ENCODE measurements at places on chromosomes 7 and 10.

DNA sequence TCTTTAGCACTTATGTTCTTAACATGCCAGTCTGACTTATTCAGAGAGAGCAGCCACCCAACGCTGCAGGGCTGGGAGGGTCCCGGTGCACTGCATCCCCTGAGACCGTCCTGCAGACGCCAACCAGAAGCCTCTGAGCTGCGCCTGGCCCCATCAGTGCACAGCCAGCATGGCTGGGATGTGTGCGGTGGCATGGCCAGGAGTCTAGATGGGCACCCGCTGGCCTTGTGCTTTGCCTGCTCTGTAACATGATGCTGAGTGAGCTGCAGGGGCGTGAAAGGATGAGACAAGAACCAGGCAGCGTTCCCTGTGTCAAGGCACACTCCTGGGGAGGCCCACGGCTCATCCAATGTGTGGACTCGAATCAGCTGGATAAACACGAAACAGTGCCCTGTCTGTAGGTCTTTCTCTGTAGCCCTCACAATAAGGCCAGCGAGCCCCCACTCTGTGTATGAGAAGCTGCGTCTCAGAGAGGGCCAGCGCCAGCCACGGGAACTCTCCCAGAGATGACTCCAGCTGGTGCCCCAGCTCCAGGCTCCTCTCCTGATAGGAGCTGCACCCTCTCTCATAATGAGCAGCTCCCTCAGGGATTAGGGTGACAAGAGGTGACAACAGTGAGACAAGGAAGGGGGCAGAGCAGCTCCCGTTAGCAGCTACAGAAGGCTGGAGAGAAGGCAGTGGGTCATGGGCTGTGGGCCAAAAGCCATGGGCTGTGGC lies 96.8 kb downstream of the TNS3 start:
- DNase-seq: no peak

- no peak for DNase-seq
These were observed 7.5 kb downstream of the EMX2 start for GRCh38 chr10:117550076-117550475.

DNA sequence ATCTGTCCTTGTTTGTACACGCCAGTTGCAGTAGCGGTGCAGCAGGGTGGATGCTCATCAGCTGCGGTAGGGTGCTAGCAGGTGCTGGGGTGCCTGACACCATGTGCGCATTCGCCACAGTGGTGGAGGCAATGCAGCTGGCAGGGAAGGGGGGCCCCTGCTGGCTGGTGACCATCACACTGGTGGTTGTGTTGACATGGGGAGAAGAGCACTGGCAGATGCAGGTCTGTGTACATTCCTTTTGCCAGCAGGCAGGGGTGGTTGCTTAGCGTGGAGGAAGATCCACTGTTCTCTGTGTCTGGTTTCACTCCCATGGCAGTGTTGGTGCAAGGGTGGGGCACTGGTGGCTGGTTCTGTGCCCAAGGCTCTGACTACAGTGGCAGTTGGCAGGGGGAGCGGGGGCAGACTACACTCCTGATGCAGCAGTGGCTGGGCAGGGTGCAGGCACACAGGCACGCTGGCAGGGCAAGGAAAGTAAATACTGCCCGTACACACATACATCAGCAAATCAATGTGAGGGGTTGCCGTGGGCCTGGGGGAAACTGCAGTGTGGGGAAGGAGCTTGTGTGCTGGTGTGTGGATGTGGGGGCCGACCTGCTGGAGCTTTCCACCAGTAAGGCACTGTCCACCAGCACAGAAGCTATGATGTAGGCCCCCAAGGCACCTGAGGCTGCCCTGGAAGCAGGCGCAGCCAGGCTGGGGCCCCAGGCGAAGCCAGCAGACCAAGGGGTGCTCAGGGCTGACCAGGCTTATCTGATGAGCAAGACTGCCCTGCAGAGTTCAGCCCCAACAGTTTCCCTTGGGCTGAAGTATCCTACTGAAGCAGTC lies 87.2 kb upstream of the UNC5B start:
- DNase-seq: no peak

- no peak for DNase-seq
These were observed 96.5 kb downstream of the TACC2 start for GRCh38 chr10:122085423-122085911.

DNA sequence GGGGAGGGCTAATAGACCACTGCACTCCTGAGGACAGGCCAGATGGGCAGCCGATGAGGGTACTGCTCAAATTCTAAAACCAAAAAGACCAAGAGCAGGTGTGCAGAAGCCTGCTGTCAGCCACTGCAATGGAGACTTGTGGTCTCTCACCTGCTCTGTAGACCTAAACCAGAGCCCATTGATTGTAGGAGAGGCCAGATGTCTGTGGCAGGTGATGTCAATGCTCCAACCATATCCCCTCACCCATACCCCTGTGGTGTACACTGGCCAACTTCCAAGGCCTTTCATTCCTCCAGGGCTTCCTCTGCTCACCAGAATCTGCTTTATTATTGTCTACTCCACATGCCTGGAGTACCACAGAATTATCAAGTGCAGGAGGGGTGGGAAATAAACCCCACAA lies 116.9 kb upstream of the CHST15 start:
- DNase-seq: no peak

- no peak for DNase-seq
These were observed 14.5 kb downstream of the CAPZA2 start for GRCh38 chr7:116876664-116877442.

DNA sequence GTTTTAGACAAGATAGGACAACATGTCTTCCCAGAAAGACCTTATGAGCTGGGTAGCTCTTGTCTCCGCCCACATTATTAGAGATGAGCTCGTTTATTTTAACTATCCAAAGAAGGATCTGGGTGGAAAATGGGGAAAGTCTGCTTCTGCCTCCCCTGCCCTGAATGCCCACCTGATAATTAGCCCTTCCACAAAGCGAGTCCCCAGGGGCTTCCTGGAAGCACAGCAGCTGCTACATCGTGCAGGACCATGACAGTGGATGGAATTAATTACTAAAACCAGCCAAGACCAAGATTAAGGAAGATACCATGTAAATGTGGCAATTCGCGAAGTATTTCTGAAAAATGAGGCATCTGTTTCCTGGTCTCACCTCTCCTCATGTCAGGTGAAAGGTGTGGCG lies 374.4 kb downstream of the PAXIP1 start:
- DNase-seq: no peak

Measured in tibial artery (tissue), 4 donors.